NCI-H446 (cell line): ENCODE measurements at places on chromosomes 3 and 15.

GRCh38 chr15:74535388-74536084 lies 5.5 kb upstream of the ARID3B start:
- DNase-seq, result no peak

- DNase-seq, result no peak
Measured at GRCh38 chr3:115525731-115526130, 97.6 kb upstream of the GAP43 start.

GRCh38 chr3:8455526-8456411 lies 45.9 kb upstream of the LMCD1 start:
- DNase-seq, result no peak

DNA sequence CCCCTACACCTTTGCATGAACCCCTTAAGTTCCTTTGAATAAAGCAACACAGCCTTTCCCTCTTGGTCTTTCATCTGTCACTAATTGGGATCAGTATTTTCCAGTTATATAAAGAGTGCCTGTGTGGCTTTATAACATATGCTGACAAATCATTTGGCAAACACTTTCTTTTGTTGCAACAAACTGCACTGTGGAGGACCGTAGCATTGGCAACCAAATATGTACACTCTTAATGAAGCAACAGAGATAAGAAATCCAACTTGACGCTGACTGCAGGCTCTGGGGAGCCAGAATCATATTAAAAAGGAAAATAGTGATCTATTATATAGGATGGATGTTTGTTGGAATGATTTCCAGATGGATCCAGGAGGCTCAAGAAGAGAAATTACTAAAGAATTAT lies 120.1 kb upstream of the PRICKLE2 start:
- DNase-seq, result peak; percentile 11

DNA sequence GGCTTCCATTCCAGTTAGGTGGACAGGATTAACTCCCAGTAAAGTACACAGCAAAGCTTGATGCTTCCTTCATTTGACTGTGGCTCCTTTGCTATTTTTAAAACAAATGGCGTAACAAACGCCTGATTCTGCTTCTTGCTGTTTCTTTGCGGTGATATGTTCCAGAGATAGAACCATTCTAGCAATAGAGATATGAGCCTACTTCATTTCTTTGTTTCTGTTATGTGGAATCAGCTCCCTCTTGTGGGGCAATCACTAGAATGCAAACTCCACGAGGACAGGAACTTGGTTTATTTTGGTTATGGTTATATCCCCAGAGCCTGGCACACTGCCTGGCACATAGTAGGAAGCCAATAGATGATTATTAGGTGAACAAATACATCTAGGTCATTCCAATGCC lies 122.6 kb upstream of the SLC6A11 start:
- no peak for DNase-seq

DNA sequence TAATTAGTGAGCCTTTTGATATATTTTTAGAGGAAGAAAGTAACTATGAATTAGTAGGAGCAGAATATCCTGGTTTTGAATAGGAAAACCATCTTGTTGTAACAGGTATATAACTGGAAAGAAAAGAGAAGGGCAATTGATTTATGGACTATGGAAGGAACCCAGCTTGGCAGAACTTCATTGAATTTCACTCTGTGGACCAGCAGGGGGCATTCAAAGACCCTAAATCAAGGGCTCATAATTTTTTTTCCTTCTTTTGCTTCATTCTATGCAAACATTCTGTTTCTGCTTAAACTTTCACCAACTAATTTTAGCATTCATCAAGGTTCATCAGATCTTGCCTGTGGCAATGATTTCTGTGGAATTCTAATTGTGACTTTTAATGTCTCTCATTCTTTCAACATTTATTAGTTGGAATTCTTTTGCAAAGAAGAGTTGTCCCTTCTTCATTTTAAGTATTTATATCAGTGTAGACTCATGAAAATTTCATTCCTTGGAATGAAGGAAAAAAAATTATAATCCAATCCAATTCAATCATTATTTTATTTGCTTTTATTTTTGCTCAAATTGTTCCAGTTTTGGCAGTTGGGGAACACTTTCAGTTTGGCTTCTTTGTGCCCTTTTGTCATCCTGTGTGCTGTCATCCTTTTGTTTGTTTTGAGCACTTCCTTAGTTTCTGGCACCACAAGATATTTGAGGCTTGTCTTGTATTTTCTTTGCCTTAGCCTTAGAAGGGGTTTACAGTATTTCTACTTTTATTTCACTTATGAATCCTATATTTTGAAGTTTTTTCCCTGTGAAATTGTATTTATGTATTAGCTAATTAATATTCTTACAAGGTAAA lies 30.4 kb downstream of the NXPE3 start:
- peak; percentile 36 for DNase-seq

- DNase-seq, result no peak
Measured at GRCh38 chr15:39925112-39925842, 5.2 kb upstream of the GPR176 start.

DNA sequence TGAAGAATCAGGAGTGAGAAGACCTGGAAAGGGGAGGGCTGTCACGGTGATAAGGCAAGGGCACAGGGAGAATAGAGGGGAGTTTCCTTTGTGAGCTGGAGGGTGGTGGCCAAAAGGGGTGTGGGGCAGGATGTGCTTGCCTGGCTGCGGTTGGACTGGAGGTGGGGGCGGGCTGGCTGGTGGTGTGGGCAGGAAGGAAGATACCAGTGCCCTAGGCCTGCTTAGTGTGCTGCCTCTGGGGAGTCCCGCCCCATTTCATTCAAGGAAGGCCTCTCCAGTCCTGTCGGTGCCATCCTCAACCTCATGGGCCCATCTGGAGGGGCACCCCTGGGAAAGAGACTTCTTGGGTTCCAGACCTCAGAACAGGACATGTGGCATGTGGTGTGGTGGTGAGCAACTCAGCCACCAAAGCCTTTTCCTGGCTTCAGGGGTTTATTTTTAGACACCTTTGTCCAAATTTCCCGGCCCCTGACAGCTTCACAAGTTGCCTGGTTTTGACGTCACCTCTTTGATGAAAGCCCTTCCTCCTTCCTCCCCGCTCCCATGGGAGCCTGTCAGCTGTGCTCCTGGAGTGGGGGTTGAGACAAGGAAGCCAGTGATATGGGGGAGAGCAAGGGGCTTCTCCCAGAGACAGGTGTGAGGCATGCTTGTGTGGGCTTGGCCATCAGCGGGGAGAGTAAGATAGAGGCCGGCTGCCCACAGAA lies 15.6 kb downstream of the TEX264 start:
- DNase-seq, result no peak

- no peak for DNase-seq
Measured at GRCh38 chr3:133868758-133869475, 26.8 kb downstream of the RAB6B start.

- peak; percentile 97 for DNase-seq
Measured at GRCh38 chr3:196503196-196504076, at the start of gene RNF168. Gene RNF168 (minus strand): TSS chr3:196503768. CDS start chr3:196503173, 595 bp downstream.
